ENCODE measurements at places on chromosomes 11 and 22. TPM values are rescaled to one million over a fixed set of nuclear protein-coding genes. Genes with fewer than 3 reads are reported as not detected.

Gene MRGPRE
- total RNA-seq, result not detected

Gene FIBIN
- not detected for total RNA-seq

Gene MUC6
- not detected for total RNA-seq

Gene CXCR5
- not detected for total RNA-seq

Gene OSBP2
- total RNA-seq, result 1.3 TPM

Gene OR8A1
- not detected for total RNA-seq

- DNase-seq, result no peak
These were observed 47.8 kb downstream of the TEAD1 start for GRCh38 chr11:12721816-12722604.

GRCh38 chr22:48553694-48554308 lies 1273.9 kb downstream of the BRD1 start:
- DNase-seq, result no peak

DNA sequence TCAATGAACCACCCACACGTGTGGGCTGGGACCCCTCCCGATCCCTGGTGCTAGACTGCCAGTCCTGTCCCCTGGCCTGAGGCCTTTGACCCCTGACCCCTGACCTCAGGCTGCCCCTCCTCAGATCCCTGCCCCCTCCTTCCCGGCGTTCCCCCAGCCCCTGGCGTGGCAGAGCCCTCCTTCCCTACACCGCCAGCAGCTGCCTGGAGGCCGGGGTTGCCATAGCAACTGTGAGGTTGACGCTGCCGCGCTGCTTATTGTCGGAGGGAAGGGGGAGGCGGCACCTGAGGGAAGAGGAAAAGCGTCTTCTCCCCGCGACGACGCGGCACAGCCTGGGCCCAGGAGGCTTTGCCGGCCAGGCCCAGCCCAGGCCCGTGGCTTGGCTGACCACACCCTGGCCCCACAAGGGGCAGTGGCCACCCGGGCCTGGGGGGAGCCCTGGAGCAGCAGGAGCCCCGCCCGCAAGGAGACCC lies 32.6 kb downstream of the SHANK3 start:
- no peak for DNase-seq

- no peak for DNase-seq
These were observed 170.2 kb downstream of the BRD1 start for GRCh38 chr22:49657275-49657973.

- DNase-seq, result peak; percentile 41
These were observed 23.0 kb upstream of the ME3 start for GRCh38 chr11:86695373-86695772.

- no peak for DNase-seq
These were observed 321.7 kb downstream of the BRD1 start for GRCh38 chr22:49506010-49506400.

- no peak for DNase-seq
These were observed 54.5 kb downstream of the TRIM44 start for GRCh38 chr11:35717043-35717442.

GRCh38 chr11:19714387-19715363 lies 2.0 kb downstream of the NAV2 start:
- DNase-seq, result peak; percentile 91

- no peak for DNase-seq
These were observed 166.7 kb upstream of the FAT3 start for GRCh38 chr11:92057849-92058442.

DNA sequence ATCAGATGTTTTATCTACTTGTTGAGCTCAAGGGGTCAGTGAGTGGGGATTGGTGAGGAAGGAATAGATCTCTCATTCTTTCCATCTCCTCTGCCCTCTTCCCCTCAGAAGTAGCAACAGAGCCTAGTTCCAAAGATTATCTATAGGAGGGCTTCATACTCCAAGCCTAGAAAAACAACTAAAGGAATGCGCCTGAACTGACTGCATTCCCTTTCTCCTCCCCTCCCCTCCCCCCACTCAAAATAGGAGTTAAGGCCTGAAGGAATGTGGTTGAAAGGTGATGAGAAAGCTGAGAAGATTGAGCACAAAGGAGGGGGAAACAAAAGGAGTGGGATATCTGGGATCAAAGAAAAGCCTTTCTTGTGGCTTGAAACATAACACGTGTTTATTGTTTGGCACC lies 10.5 kb downstream of the EMSY start:
- no peak for DNase-seq

- DNase-seq, result peak; percentile 77
These were observed 5.2 kb upstream of the MAP6 start for GRCh38 chr11:75673977-75674582.

GRCh38 chr11:65890324-65891218 lies at the start of gene CCDC85B:
TSS of gene CCDC85B (plus strand) at chr11:65890673. CDS start at chr11:65890784, 111 bp downstream.
- DNase-seq, result peak; percentile 94

- peak; percentile 57 for DNase-seq
These were observed 661.9 kb downstream of the ETS1 start for GRCh38 chr11:127925475-127925874.

DNA sequence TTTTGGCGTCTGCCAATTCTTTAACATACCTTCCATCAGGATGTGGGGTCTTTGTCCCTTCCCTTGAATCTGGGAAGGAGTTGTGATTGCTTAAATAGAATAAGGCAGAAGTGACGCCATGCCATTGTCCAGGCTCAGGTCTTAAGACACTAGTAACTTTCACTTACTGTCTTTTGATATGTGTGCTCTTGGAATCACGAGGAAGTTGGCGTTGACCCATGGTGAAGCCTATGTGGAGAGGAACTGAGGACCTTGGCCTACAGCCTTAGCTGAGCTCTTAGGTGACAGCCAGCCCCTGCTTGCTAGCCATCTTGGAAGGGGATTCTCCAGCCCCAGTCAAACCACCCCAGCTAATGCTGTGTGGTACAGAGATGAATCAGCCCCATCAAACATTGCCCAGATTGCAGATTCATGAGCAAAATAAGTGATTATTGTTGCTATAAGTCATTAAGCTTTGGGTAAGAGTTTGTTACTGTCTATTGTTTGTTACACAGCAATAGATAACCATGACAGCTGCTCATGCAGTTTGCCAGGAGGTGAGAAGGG lies 17.6 kb upstream of the CLPB start:
- DNase-seq, result no peak

DNA sequence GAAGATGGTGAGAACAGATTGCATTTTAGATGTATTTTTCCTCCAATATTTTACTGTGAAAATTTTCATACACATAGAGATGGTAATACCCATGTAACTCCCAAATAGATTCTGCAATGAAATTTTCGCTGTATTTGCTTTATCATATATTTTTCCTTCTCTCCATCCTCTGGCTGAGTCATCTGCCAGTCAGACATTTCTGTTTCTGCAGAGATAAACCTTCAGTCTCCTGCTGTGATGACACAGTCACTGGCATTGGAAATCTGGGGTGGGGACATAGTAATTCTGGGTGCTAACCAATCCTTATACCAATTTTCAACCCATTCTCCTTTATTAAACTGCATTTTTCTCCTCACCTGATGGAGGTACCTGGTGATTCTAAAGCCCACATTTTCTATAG lies 33.7 kb downstream of the SVIP start:
- peak; percentile 12 for DNase-seq

DNA sequence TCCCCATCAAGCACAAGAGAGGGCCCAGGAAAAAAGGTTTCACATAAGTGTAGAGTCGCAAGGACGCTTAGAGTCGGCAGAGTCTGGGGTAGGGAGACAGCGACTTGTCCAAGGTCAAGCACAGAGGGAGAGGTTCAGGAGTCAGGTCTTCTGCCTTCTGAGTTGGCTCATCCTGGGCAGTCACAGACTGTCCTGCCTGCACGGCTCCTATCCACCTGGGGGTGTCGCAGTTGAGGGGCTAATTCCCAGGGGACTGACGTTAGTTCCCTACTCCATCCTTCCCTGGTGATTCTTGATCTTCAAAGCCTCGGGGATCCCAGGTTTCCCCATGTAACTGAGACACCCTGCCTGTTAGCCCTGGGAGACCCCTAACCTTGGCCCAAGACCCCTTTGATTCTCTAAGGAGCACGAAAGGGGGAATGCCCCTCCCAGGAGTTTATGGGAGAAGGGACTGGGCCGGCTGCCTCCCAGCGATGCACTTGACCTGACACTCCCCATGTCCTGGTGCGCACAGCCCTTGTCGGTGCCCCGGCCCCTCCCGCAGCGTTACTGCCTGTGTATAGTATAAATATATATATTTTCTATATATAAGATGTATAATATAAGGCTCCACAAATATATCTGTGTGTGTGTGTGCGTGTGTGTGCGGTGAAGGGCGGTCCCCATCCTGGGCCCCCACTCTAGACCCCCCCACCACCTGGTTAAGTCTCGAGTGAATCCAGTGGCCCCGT lies 14.7 kb upstream of the TAB1 start:
- no peak for DNase-seq

DNA sequence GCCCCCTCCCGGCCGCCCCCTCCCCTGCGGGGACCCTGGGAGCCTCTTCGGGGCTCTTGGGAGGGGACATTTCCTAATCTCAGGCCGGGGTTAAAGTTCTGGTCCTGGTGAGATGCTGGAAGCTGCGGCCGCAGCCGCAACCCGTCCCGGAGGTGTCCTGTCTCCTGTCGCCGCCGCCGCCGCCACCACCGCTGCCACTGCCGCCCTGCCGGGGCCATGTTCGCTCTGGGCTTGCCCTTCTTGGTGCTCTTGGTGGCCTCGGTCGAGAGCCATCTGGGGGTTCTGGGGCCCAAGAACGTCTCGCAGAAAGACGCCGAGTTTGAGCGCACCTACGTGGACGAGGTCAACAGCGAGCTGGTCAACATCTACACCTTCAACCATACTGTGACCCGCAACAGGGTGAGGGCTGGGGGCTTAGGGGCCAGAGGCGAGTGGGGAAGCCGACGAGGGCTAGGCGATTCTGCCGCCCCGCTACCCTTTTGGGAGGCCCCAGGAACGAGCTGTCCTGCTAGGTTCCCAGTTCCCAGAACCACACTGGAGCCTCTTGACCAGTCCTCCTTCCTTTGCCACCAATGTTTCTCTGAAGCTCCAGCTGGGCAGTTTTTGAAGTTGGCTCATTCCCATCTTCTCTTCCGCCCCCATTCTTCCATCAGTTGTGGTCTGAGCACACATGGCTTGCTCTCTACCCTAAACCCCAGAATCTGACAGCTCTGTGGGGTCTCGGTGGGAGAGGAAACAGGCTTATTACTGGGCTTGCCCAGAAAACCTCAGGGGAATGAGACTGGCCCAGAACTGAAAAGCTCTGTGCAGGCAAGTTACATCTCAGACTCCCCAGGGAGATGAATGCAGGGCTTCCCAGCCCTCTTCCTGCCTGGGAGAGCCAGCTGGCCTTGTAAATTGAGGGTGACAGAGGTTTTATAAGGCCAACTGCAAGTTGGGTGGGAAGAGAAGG lies 781 bp downstream of the SIDT2 start:
- peak; percentile 38 for DNase-seq

- no peak for DNase-seq
These were observed 23.2 kb downstream of the RTN4RL2 start for GRCh38 chr11:57483562-57483918.

- peak; percentile 79 for DNase-seq
These were observed 7.3 kb upstream of the PLEKHA7 start for GRCh38 chr11:17021511-17021910.

- DNase-seq, result no peak
These were observed 4.3 kb downstream of the CBX6 start for GRCh38 chr22:38867471-38868285.

Measured in M059J (cell line).